ENCODE measurements at places on chromosomes 1 and 21.
A peak's percentile ranks its signal among the peaks of the same experiment; 100 is the strongest.

- DNase-seq: no peak
Observed at GRCh38 chr1:87338566-87338965, 9.9 kb downstream of the LMO4 start.

DNA sequence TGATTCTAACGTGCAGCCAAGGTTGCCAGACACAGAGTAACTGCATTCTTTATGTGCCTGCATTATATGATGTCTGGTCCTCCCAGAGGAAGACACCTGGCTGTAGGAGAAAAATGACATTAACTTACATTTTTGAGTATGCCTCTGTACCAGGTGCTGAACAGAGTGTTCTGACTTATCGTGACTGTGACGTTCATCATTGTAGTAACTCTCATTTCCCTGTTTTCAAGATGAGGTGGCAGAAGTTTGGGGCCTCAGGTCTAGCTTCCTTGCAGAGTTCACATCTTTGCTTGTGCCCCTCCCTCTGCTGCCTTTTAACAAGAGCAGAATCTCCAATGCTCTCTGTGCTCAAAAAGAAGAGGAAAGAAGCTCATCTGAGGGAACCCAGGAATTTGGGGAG, 488.0 kb downstream of the AJAP1 start:
- DNase-seq: no peak

GRCh38 chr1:87743256-87743655, 414.6 kb downstream of the LMO4 start:
- DNase-seq: no peak

DNA sequence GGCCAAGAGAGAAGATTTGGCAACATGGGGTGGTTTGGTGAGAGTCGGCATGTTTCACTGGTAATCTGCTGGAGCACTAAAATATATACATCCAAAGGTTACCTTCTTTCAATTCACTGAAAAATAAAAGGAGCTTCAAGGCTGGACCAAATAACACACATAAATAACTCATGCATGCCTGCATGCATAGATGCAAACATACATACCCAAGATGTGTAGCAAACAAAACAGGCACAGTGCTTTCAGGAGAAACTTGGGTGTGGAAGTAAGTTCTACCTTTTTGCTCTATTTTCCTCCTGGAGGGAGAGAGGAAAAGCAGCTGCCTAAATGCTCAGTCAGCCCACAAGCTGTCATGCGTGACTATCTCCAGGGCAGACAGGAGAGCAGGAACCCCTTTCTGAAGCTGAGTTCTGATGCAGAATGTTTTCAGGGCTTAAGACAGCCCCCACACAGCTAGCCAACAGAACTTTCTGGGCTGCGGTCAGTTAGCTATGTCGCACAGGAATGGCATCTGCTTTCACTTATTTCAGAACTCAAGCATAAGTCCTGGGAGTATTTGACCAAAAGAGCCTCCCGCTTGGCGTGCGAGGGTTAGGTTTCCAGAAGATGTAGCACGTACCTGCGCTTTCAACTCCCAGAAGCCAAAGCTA, 166.2 kb downstream of the TOMM20 start:
- DNase-seq: no peak

- no peak for DNase-seq
Observed at GRCh38 chr1:156263288-156263655, 15.4 kb upstream of the PAQR6 start.

- no peak for DNase-seq
Observed at GRCh38 chr1:224683936-224684335, 67.8 kb downstream of the CNIH3 start.

- no peak for DNase-seq
Observed at GRCh38 chr1:18569811-18570545, 60.7 kb upstream of the PAX7 start.

DNA sequence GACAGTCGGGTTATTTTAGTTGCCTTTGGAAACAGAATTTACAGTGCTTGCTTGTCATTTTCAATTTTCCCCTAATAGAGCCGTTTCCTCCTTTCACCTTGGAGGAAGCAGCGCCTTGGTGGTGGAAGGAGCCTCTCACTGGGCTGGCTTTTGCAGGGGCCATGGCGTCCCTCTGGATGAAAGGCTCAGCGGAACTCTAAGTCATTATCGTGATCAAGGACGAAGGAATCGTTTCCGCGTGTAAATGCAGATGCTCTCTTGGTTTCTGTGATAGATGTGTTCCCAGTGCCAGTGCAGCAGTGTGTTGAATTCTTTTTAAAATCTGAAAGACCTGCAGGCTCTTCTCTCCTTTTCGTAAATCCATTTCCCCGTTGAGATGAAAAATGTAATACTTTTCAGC, 126.2 kb upstream of the LMO4 start:
- no peak for DNase-seq

GRCh38 chr1:245113649-245114048, 41.1 kb upstream of the KIF26B start:
- no peak for DNase-seq

DNA sequence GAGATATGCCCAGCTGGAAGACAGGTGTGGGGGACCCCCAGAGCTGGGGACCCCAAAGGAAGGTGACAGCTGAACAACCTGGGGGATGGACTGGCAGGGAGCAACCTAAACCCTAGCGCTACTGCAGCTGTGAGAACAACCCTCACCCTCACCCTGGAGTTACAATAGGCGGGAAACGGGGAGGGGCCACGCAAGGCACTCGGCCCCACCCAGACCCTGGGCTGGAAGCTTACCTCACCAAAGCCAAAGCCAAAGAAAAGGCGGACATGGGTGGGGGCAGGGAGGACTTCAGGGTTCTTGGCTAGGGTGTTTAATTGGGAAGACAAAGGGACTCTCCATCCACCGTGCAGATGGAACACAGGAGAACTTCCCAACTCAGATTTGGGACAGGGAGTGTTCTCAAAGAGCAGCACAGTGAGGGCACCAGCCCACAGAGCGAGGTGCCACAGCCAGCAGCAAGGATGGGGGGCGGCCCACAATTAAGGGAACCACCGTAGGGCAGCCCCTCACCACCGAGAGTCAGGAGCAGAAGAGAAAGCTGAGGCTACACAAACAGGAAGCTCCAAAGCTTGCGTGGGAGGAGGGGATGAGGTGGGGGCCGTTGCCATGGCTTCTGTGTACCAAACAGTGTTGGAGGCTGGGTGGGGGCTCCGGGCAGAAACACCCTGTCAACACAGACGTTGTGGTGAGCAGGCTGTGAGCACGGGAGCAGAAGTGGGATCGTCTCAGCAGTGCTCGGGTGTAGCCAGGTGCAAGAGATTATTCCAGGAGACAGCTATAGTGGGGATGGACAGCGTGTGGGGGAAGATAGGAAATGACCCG, 1.9 kb downstream of the TAGLN2 start:
- DNase-seq: no peak

DNA sequence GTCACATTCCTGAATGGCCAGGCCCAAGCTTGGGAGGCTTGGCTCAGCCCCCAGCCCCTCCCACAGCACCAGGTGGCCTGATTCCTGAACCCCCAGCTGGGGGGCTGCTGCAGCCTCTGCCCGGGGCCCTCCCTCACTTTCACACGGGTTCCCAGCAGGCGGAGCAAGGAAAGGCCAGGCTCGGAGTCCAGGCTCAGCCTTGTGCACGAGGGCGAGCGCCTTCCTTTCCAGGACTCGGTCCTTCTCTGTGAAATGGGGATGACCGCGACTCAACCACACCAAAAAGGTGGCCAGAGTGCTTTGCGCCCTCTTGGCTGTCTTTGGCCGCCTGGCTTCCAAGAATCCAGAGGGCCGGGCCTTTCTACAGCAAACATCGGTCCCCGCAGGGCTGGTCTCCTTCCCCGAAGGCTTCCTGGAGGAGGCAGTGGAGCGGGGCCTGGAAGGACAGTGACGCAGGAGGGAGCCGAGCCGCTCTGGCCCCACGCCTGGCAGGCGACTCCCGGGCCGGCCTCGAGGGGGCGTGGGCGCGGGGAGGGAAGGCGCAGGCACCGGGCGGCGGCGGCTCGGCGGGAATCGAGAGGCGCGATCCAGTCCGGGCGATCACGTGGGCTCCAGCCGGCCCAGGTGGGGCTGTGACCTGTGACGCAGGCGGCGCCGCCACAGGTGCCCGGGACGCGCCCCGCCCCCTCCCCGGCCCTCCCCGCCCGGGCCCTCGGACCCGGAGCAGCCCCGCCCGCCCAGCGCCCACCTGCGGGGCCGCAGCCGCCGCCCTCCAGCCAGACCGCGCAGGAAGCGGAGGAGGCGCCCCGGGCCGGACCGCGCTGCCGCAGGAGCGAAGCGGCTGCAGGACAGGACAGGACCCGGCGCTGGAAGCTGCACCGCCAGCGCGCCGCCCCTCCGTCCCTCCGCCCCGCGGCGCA, at the start of gene ARHGEF16:
Gene ARHGEF16, plus strand, starts transcription at position 775 of the 920 bp plus-strand sequence. CDS start 8,420 bp downstream, outside the sequence.
- peak; percentile 65 for DNase-seq

DNA sequence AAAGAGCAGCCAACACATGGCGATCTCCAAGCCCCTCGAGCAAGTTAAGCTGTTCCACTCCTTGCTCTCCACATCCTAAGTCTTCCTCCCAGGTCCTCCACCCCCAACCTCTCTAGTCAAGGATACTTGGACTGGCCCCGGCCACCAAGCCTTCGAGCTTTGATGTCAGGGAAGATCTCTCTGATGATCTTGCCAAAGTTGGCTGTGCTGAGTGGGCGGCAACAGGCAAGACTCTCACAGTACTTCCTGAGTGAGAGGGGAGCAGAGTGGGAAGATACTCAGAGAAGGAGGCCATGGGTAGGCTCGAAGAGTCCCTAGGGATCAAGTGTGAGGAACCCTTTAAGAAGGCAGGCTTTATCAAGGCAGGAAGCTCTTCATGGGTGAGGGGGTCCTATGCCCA, 2.8 kb downstream of the RFX5 start:
- no peak for DNase-seq

GRCh38 chr1:172944931-172945330, 105.8 kb downstream of the TNFSF18 start:
- no peak for DNase-seq

DNA sequence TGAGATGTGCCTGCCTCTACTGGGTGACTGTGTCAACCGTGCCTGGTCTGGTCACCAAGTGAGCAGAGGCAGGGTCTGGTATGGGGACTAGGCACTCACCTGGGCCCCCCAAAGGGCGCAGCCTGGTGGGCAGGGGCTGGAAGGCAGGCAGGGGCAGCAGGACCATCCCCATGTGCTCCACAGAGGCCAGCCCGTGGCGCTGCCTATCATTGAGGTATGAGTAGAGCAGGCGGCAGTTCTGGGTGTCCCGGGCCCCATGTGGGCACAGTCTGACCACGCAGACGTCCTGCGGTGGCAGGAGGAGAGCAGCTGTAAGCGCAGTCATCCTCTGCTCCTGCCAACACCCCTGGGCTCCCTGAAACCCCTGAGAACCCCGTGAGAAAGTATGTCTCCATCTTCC, 23.7 kb downstream of the SPOCD1 start:
- DNase-seq: no peak

- no peak for DNase-seq
Observed at GRCh38 chr1:71461416-71461815, 380.6 kb upstream of the ZRANB2 start.

GRCh38 chr21:15275615-15276235, 210.9 kb upstream of the NRIP1 start:
- no peak for DNase-seq

- no peak for DNase-seq
Observed at GRCh38 chr1:76957961-76958360, 90.7 kb downstream of the ST6GALNAC5 start.

All from neuronal stem cell (in vitro differentiated cells).